Testis (tissue), 5 donors: ENCODE measurements at places on chromosomes 3 and 15. TPM values are rescaled to one million over a fixed set of nuclear protein-coding genes. Genes with fewer than 3 reads are reported as not detected.
A peak's percentile ranks its signal among the peaks of the same experiment; 100 is the strongest.

LRRN1 gene
- total RNA-seq, result 51.3 TPM

GHRL gene
- total RNA-seq, result 0.87 TPM

SMCO1 gene
- total RNA-seq, result 0.24 TPM

GRCh38 chr3:46536758-46537157 is 29.3 kb downstream of the LRRC2 start:
- H3K4me3 ChIP-seq, result no peak overlapping the region
- H3K4me1 ChIP-seq, result no peaks in the 10 kb centered on the region
- H3K36me3 ChIP-seq, result no peaks in the 10 kb centered on the region

P2RY13 gene
- 0.31 TPM for total RNA-seq

GOLGA6L7 gene
- 13.6 TPM for total RNA-seq

GRCh38 chr3:74978684-74979083 is 364.2 kb upstream of the CNTN3 start:
- no peaks in the 10 kb centered on the region for H3K4me1 ChIP-seq
- H3K4me3 ChIP-seq, result no peak overlapping the region
- no peak overlapping the region for H3K27ac ChIP-seq
- no peak for DNase-seq
- H3K36me3 ChIP-seq, result no peaks in the 10 kb centered on the region

REC114 gene
- total RNA-seq, result 28.7 TPM

- H3K4me1 ChIP-seq, result peaks cover 26% of the 10 kb centered on the region
- H3K27me3 ChIP-seq, result no peaks in the 10 kb centered on the region
- no peak for DNase-seq
- peak overlapping the region; percentile 33 for H3K27ac ChIP-seq
Measured at GRCh38 chr15:41804916-41805666, 22.8 kb upstream of the JMJD7 start.

RBPMS2 gene
- total RNA-seq, result 5.8 TPM
